Stimulated activated CD4-positive, alpha-beta T cell treated with anti-CD3 and anti-CD28 coated beads, TNF-alpha, amount 100 ng/mL, for 48 hours (primary cell): ENCODE measurements at places on chromosomes 5 and 9.

DNA sequence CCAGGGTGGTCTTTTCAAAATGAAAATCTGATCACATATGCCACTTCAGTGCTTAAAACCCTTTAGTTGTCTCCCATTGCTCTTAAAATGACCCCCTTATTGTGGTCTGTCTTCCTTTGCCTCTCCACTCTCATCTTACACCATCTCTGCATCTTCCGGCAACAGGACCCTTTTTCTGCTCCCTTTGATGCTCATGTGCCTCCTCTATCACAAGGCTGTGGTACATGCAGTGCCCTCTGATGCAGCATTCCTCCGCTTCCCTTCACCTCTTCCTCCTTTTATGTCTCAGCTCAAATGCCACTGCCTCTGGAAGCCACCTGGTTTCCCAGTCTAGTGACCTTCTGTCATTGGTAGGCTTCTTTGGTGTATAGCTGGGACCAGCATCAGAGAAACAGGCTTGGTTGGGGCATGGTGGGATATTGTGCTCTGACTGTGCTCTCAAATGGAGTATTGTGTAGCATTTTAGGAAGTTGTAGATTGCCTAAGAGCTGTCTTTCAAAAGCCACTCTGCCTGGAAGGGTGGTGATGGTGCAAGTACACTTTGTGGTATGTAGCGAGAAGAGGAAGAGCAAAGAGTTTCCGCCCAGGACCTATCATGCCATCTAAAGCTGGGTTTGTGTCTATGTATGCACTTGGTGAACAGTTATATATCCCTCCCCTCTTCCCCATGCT, 28.1 kb downstream of the ARHGAP26 start:
- DNase-seq: no peak

GRCh38 chr5:36369219-36369690, 67.6 kb upstream of the RANBP3L start:
- DNase-seq: no peak

- no peak for DNase-seq
These were observed 295.2 kb downstream of the MAST4 start for GRCh38 chr5:66891184-66891925.

GRCh38 chr5:81315830-81316229, 14.4 kb downstream of the ZCCHC9 start:
- no peak for DNase-seq

DNA sequence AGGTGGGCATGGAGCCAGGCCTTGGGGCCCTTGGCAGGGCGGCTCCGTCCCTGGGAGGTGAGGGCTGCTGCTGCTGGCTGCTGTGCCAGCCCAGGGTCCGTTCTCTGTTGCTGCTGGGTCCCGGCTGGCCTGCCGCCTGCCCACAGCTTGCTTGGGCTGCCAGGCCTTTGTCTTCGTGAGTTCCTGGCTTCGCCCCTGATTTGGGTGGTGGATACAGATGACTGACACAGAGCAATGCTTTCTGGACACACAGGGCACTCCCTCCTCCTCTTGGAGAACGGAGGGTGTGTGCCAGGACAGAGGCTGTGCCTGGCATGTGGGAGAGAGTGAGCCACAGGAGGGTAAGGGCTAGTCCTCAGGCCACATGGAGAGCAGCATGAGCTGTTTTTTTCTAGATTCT, 166.1 kb downstream of the MACROH2A1 start:
- no peak for DNase-seq

DNA sequence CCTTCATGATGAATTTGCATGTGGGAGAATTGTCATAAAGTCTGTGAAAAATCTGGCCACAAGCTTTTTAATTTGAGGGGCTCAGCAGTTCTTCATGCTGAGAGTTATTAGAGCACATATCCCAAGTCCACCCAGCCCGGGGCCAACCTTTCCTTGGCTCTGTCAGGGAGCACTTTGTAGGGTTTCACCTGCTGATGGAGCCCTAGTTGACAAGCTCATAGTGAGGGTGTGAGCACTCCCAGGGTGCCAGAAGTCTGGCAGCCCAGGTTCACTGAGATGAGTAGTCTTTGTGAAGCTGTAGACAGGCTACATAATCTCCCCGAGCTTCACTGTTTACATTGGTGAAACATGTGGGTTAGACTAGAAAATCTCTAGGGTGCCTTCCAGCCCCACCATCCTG, 97.2 kb upstream of the NREP start:
- no peak for DNase-seq

DNA sequence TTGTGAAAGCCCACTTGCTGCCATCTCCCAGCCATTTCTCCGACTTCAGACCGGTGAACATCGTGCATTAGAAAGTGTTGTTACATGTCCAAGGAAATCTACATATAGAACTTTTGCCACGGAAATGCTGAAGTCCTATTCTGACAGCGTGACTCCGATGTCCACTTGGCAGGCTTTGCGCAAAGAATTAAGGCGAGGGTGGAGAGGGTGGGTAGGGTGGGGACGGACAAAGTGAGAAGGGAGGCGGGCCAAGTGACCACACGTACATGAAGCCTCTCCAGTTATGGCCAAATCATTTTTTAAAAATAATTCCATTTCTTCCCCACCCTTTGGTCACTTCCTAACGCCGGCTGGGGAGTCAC, 460 bp upstream of the ACO1 start:
- no peak for DNase-seq

DNA sequence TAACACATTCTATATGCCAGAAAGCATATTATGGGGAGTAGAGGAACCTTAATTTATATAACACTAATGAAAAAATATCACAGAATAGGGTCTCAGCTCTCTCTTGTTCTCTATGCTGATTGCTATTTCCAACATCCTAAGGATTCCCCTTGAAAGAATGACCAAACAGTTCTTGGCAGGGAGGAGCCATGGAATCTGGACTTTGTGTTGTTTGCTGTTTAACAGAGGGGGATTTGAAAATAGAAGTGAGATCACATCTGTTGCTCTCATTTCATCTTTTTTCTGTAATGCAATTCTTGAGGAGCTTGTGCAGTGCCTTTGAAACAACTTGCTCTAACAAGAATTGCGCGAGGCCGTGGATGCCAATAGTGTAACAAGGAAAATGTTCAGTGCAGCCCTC, 755.3 kb downstream of the TLE1 start:
- no peak for DNase-seq

DNA sequence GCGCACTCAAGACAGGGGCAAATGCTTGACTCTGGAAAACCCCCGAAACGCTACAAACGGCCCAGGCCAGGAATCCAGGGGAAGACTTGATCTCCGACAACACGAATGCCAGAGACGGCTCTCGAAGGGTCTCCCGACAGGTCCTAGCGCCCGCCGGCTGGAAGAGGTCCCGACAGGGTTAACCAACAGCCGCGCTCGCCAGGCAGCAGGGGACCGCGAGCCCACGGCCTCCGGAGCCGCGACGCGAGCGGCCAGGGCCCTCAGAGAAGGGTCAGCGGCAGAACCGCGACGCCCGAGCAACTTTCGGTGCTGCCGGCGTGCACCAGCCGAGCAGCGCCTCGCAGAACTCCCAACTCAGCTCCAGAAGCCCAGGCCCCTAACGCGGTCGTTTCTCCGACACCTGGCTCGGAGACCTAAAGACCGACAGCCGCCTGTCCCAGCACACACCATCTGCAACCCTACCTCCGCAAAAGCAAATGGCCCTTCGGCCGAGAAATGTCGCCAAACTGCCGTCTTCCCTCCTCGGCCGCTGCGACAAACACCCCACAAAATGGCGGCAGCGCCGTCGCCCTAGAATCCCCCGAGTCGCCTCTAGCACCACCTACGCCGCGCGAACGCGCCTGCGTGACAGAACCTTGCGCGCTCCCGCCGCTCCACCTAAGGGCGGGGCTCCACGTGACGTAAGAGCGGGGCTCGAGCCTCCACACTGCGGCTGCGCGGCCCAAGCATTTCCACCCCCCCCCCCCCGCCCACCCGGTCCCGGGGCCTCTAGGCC, at the start of gene CLK4:
Gene CLK4, minus strand, starts transcription at position 567 of the 775 bp plus-strand sequence. CDS start 3,634 bp downstream, outside the sequence.
- DNase-seq: peak; percentile 94

GRCh38 chr9:74317235-74317634, 179.9 kb upstream of the RORB start:
- no peak for DNase-seq

GRCh38 chr5:74810915-74811314, 43.9 kb downstream of the NSA2 start:
- no peak for DNase-seq

GRCh38 chr5:158487156-158487555, 612.6 kb downstream of the EBF1 start:
- no peak for DNase-seq

DNA sequence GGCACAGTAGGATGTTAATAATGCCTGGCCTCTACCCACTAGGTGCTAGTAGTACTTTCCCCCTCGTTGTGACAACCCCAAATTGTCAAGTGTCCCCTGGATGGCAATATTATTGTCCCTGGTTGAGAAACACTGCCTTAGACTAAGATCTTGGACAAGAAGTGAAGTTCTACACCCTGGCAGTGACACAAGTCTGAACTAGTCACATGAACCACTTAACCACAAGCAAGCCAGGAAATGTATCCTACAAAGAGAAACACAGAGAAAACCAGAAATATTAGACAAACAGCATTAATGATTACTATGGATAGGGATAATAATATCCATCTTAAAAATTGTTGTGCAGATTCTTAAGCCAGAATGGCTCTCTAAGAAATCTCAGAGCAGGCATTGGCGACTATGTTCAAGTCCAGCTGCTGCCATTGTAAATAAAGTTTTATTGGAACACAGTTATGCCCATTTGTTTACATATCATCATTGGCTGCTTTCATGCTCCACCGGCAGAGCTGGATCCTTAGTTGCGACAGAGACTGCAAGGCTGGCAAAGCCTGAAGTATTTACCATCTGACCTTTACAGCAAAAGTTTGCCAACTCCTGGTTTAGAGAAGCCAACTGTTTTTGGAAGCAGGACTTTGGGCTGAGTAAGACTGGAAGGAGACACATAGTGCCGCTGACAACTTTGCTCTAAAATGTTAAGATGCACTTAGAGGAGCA, 80.8 kb downstream of the NTRK2 start:
- no peak for DNase-seq

GRCh38 chr9:116628716-116629115, 58.4 kb upstream of the TRIM32 start:
- DNase-seq: no peak
